ENCODE measurements at places on chromosomes 5 and 9.
A peak's percentile ranks its signal among the peaks of the same experiment; 100 is the strongest.

- peak; percentile 85 for DNase-seq
These were observed 132.4 kb downstream of the ROR2 start for GRCh38 chr9:91817493-91818224.

GRCh38 chr9:90720621-90721265 lies 78.1 kb upstream of the DIRAS2 start:
- no peak for DNase-seq

DNA sequence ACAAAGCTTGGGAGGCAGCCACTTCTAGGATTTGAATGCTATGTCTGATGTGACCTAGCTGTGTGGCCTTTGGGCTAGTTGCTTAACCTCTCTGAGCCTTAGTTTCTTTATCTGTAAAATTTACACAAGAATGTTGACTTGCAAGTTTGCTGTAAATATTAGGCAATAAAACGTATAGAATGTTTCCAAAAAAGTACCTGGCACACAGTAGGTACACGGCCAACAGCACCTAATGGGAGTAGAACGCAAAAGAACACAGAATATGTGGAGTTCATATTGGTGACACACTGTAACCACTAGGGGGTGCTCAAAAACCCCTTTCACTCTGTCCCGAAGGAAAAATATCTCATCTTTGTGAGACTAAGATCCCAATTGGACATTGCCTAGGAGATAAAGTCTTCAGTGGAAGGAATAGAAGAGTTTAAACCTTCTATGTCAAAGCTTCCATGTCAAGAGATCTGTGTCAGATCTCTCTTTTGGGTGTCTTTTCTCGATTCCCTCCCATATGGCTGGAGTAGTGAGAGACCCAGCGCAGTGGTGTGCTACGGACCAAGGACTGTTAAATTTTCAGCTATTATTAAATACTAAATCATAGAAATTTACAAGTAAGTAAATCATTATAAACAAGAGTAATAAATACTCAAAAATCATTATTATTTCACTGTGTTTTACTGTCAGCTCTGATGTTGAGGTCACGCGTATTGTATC lies 145.4 kb upstream of the RAD23B start:
- DNase-seq, result no peak

GRCh38 chr5:69368458-69369339 lies 621 bp downstream of the AK6 start:
- peak; percentile 21 for DNase-seq

Data from urinary bladder (tissue), 4 donors.